ENCODE measurements at places on chromosomes 12 and 14.

GRCh38 chr12:91786499-91787272 lies 359.0 kb downstream of the BTG1 start:
- no peak for DNase-seq

- peak; percentile 78 for DNase-seq
Measured at GRCh38 chr12:26651566-26652188, 181.3 kb downstream of the ITPR2 start.

DNA sequence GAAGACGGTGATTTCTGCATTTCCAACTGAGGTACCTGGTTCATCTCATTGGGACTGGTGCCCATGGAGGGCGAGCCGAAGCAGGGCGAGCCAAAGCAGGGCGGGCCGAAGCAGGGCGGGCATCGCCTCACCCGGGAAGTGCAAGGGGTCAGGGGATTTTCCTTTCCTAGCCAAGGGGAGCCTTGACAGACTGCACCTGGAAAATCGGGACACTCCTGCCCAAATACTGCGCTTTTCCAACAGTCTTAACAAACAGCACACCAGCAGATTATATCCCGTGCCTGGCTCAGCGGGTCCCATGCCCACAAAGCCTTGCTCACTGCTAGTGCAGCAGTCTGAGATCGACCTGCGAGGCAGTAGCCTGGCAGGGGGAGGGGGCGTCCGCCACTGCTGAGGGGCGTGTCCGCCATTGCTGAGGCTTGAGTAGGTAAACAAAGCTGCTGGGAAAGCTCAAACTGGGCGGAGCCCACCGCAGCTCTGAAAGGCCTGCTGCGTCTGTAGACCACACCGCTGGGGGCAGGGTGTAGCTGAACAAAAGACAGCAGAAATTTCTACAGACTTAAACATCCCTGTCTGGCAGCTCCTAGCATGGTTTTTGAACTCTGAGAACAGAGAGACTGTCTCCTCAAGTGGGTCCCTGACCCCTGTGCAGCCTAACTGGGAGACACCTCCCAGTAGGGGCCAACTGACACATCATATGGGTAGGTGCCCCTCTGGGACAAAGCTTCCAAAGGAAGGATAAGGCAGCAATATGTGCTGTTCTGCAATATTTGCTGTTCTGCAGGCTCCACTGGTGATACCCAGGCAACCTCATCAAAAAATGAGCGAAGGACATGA lies 77.2 kb downstream of the BAZ1A start:
- no peak for DNase-seq

DNA sequence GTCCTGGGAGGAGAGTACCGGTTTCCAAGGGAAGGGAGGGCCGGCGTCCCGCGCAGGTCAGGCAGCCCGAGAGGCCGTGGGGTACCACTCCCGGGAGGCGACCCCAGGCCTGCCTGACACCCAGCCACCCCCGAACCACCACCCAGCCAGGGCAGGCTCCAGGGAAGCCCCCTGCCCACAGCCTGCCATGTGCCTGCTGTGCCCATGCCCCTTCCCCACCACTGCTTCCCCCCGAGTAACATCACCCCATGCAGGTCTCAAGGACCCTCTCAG lies 2.3 kb downstream of the NUDT14 start:
- DNase-seq, result no peak
